ENCODE measurements at places on chromosomes 6 and 20.

DNA sequence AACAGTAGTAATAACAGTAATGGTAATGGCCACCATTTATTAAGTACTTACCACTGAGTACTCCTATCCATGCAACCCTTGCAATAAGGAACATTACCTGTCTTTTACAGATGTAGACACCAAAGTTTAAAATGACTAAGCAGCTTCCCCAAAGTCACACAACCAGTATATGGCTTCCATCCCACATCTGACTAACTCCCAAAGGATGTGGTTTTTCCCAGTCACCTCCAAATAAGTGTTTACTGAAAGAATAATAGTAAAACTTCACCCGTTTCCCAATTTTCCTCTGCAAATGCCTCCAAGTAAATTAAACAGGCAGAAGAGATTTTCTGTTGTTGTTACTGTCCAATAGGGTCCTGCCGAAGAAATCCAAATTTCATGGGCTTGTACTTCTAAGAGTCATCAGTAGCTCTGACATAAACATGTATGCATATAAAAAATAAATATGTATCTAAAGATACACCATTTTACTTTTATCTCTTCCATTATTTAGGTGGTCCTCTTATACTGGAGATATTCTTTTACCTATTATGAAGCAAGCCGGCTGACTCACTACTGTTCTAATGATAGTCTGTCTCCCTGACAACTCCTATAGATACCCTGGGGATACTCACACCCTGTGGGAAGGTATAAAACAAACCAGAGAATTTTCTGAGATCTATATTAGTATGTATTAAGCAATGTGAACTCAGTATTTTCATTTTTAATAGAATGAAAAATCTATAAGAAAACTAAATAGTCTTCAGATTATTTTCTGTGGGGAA is 77.9 kb upstream of the ID4 start:
- DNase-seq: no peak

DNA sequence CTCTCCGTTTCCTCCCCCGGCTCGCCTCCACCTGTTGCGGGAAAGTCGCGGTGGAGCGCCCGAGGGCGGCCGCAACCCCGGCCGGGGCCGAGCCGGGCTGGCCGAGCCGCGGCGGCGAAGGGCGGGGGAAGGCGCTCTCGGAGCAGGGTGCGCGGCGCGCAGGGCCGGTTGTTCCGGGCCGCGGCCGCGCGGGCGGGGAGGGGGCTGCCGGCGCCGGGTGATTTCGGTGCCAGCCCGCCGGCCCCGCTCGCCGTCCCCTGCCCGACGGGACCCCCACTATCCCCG is 235 bp downstream of the MAP7 start:
- DNase-seq: no peak

- peak; percentile 45 for DNase-seq
Measured at GRCh38 chr6:16432075-16433032, 194.0 kb downstream of the GMPR start.

DNA sequence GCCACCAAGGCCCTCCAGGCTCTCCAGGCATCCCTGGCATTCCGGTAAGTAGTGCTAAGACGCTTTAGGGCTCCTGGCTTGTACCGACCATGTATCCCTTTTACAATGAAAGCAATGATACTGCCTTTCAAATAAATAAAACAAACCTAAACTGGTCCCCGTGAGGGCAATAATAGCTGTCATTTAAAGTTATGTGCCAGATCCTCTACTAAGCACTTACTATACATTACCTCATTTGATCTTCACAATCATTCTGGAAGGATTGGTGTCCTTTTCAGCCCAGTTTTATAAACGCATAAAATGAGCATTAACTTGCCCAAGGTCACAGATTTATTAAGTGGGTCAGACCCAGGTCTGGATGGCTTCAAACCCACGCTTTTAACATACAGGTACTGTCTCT is 114.7 kb downstream of the COL9A1 start:
- no peak for DNase-seq

- no peak for DNase-seq
Measured at GRCh38 chr20:5668529-5668868, 81.7 kb upstream of the SHLD1 start.

GRCh38 chr6:116349216-116349615 is 21.5 kb upstream of the DSE start:
- DNase-seq: no peak

- no peak for DNase-seq
Measured at GRCh38 chr6:158465257-158465656, 94.6 kb upstream of the TMEM181 start.

- peak; percentile 41 for DNase-seq
Measured at GRCh38 chr20:58716476-58717277, 24.1 kb downstream of the NPEPL1 start.

DNA sequence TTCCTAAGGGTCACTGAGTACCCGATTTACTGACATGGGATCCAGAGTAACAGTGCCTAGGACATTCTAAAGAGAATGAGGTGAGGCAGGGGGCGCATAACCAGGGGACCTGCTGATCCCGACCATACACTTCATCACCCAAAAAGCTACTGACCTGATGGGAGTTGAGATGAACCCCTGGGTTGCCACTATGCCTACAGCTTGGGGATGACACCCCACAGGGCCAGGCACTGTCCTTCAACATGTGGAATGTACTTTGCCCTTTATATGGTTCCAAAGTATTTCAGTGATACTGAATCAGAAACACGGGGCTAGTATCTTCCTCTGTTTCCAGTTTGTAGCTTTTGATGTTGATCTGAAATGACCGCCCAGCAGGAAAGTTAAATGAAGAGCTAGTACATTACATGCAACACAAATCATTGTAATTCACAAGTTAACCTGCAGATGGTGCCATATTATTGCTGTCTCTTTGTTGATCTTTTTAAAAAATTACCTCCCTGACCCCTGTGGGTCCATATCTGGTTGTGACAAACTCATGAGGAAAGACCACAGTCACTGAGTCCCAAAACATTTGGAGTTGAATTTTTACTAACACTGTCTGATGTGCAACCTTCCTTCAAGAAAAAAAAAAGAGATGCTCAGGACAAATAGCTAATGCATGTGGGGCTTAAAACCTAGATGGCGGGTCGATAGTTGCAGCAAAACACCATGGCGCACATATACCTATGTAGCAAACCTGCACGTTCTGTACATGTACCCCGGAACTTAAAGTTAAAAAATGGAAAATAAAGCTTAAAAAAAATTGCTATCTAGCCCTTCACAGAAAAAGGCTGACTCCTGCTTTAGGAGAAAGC is 42.7 kb upstream of the GCNT2 start:
- DNase-seq: peak; percentile 14

DNA sequence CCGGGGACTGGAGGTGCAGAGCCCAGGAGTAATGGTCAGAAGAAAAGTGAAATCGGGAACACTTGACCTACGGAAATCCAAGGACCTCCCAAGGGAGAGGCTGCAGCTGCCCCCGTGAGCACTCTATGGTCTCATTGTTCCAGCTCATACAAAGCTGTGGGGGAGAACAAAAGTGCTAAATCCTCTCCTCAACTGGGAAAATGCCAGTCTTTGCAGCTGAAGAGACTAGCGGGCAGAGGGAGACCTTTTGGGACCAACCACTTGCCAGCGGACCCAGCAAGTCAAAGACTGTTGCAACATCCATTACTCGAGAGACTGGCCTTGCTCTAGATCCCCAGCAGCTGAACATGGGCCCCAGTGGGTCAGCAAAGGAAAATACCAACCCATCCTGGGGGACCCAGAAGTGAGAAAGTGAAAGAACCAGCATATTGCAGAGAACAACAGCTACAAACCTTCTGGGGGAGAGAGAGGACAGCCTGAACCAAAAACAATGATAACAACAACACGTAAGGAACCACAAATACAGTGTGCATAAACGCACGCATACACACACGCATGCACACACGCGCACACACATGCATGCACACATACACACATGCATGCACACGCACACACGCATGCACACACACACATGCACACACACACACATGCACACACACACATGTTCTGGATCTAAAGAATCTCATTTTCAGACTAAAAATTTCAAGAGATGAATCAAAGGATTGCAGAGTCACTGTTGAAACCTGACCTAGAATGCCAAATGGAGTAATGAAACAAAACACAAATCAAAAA is 24.7 kb upstream of the ELMO2 start:
- peak; percentile 91 for DNase-seq

GRCh38 chr6:117352466-117353081 is 73.2 kb downstream of the ROS1 start:
- no peak for DNase-seq

DNA sequence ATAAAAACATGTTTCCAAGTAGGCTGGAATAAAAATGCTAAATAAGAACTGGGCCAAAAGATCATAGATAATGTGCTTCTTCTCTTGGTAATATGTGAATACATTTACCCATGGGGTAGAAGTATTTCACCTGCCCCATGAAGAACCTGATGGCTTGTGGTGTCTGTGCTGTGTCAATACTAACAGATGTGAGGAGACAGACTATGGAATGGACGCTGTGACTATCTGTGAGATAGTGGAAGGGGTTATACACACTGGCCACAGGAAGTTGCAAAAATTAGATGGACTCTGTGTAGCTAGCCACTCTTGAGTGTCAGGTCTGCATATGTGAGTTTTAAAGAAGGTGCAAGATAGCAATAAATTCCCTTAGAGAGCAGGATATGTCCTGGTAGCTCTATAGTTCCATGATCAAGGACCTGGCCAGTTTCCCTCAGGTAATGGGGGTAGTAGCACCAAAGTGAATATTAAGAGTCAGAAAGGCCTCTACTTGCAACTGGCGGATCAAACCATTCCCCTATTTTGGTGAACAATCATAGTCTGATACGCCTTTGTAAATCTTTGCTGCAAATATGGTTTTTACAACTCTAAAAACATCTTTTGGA is 48.6 kb downstream of the NEDD9 start:
- no peak for DNase-seq

DNA sequence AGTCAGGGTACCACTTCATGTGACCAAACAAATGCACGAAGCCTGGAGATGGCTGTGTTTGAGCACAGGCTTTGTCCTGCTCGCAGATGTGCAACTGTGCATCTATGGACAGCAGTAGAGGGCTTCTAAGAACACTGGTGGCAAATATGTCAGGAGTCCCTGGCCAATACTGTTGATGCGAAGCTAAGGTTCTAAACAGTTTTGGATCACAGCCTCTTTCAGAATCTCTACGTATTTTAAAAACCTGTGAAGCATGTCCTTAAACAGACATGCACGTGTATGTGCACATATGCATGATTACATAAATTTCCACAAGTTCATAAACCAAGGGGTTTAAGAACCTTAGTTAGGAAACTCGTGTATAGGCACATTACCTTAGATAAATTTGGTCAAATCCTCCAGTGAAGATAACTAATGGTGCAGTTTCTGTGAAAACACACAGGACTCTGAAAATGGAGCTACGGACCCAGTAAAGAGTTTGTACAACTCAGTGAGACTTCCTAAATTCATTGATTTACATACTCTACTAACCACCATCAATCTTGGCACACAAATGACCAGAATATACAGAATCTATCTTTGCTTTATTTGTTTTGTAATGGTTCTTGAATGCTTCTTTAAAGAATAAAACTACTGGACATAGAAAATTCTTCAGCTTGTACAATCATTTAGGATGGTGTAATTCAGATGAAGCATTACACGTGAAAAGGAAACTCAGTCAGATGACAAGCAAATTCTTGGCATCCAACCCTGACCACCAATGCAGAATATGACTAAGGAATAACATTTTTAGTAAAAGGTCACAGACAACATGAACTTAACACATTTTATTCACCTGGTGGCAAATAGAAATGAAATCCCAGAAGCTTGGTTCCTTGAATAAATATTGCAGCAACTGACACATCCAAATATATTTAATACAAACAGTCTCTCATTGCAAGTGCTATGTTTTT is 27.4 kb downstream of the KCNQ5 start:
- DNase-seq: no peak

DNA sequence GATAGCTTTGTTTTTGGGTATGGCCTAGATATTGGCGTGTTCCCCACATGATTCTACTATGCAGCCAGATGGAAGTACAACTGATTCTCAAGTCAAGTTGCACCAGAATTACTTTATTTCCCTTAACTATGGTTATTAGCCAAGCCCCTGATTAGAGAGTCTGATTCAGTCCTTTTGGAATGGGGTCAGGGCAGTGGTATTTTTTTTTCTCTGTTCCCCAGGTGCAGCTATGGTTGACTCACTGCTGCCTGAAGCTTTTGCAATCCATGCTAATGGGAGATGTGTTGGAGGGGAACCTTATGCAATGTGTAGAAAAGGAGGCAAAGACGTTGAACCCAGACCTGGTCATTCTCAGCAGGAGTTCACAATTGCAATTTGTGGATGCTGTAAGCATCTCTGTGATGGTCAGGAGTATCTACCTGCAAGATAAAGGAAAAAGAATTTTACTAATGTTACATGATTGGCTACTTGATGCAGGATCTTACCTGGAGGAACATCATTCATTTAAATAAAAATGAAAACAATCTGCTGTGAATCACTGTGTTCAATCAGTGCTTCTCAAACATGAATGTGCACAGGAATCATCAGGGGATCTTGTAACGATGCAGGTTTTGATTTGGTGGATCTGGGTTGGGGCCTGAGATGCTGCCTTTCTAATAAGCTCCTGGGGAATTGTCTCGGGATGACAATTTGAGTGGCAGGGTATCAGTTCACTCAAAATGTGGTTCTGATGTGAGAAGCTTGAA is 49.4 kb downstream of the PFDN4 start:
- DNase-seq: no peak

DNA sequence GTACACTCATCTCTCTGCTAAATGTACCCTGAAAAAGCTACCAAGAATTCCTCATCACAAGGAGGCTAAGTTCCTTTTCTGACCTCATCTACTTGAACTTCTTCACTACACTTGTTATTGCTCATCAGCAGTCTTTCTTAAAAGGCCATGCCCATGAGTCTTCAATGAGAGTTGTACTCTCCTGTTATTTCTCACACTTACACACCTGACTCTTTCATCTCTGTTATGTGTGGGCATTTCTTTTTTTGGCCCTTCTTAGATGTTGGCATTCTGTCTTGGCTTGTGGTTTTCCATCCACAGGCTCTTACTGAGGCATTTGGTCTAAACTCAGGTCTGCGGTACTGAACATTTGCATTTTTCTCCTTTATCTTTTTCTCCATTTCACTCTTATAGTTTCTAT is 10.7 kb upstream of the SLC17A1 start:
- no peak for DNase-seq

GRCh38 chr20:36352843-36353553 is 46.9 kb downstream of the DLGAP4 start:
- DNase-seq: no peak

DNA sequence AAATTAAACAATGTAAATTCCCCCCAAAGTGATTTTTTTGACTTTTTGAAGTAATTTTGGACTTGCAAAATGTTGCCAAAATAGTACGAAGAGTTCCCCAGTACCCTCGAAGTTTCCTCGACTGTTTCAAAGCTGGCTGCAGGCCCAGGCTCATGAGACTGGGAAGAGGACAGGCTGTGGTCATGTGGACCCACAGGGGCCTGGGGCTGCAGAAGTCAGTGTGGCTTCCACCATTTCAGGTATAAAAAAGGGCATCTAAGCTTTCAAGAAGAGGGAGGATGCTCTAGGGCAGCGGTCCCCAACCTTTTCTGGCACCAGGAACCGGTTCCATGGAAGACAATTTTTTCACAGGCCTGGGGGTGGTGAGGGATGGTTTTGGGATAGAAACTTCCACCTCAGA is 75.0 kb downstream of the PTPN1 start:
- no peak for DNase-seq
